Stimulated activated CD8-positive, alpha-beta memory T cell treated with anti-CD3 and anti-CD28 coated beads, Interleukin-7, amount 100 ng/mL, for 48 hours (primary cell): ENCODE measurements at places on chromosomes 4 and X.

DNA sequence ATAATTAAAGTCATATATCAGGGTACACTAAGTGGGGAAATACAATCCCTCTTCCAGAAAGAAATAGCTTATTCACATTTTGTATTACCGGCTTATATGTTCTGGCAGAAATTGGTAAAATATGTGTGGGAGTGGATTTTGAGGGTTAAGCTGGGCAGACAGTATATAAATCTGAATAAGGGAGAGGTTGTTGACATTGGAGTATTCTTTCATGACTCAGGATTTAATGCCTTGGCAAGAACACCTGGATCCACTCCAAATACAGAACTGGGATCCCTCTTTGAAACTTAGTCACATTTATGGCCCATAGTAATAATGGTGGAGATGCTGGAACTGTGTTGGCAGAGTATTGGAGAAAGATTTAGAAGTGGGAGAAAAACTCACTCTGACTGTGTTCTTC lies 54.3 kb upstream of the TET2 start:
- DNase-seq = no peak

DNA sequence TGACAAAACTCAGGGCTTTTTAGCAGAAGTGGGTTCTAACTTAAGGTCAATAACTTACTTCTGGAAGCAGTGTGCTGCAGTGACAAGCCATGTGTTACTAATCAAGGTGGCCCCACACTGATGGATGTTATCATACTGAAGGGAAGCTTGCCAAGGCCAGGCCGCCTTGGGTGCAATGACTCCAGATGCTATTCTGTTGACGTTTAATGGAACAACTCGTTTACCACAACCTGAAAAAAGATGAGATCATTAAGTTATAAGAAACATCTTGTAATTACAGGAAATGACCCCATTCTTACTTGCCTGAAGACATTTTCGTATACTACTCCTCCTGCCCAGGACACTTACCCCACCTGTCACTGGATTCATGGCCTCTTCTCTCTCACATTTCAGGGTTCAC lies 38.9 kb upstream of the TMPRSS11D start:
- no peak for DNase-seq

GRCh38 chr4:76383001-76383400 lies 37.9 kb downstream of the CCDC158 start:
- DNase-seq = no peak

- peak; percentile 20 for DNase-seq
Observed at GRCh38 chr4:107736924-107737448, 17.0 kb upstream of the PAPSS1 start.

GRCh38 chr4:47651231-47651630 lies 166.2 kb downstream of the ATP10D start:
- no peak for DNase-seq

GRCh38 chr4:168569931-168570276 lies 73.1 kb downstream of the PALLD start:
- DNase-seq = no peak

GRCh38 chrX:72078411-72078810 lies 53.3 kb downstream of the RTL5 start:
- no peak for DNase-seq

GRCh38 chrX:109830704-109831206 lies 97.7 kb upstream of the ACSL4 start:
- DNase-seq = no peak

DNA sequence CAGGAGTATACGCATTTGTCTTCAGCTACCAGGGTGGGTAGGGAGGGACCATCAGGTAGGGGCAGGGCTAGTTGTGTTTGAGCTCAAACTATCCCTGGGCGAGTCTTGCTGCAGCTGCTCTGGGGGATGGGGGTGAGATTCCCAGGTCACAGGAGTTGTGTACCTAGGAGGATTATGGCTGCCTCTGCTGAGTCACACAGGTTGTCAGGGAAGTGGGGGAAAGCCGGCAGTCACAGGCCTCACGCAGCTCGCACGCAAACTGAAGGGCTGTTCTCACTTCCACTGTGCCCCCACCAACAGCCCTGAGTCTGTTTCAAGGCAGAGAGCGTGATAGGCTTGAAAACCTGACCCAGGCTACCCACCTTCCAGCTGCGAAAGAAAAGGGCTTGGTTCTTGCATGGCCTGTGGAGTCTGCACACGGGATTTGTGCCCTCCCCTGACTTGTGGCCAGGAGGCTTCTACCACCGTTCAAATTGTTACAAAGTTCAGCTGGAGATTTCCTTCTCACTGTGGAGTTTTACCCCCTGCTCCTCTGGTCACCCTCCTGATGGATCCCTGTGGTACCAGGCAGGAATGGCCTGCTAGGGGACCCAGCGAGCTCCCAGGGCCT lies 63.8 kb downstream of the ARFIP1 start:
- no peak for DNase-seq

GRCh38 chrX:39998636-39999406 lies 98.9 kb downstream of the BCOR start:
- no peak for DNase-seq

GRCh38 chr4:128813965-128814364 lies 4.5 kb downstream of the JADE1 start:
- no peak for DNase-seq

DNA sequence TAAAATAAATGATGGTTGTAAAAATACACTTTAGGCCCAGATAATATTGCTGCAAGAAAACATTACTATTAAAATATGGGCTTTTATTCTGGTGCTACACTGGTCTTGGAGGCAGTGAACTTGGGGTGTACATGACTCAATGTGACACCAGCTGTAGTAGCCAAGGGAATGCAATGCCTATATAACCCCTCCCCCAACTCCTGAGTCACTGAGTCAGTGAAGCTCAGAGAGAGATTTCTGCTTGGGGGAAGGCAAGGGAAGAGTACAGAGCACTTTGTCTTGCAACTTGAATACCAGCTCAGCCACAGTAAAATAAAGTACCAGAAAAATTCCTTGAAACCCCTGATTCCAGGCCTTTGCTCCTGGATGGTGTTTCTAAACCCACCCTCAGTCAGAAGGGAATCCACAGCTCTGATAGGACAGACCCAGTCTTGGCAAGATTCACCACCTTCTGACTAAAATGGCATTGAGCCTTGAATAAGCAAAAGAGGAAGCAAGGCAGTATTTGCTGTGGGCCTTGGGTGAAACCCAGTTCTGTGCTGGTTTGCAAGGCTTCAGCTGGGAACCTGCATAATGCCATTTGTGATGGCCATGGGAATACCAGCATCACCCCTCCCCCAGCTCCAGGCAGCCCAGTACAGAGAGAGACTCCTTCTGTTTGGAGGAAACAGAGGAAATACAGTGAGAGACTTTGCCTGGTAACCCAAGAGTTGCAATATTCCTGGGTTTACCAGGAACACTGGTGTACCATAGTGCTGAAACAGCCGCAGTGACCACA lies 209.9 kb downstream of the IQCM start:
- no peak for DNase-seq

DNA sequence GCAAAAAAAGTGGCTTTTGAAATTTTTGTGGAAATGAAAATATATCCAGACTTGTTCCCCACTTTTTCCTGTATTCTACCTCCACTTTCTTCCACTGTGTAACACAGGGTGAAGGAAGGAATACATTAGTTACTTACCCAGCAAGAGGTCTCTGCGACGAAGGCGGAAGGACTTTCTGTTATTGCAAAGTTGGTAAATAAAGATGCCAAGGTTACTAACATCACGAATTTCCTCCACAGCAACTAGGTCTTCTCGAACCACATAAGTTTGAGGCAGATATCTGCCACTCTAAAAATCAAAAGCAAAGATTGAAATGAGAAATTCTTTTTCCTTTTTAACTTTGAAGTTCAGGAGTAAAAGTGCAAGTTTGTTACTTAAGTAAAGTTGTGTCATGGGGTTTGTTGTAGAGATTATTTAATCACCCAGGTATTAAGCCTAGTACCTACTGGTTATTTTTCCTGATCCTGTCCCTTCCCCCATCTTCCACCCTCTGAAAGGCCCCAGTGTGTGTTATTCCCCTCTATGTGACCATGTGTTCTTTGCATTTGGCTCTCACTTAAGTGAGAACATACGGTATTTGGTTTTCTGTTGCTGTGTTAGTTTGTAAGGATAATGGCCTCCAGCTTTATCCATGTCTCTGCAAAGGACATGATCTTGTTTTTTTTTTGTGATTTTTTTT lies 5.8 kb downstream of the ITM2A start:
- no peak for DNase-seq

GRCh38 chr4:174999407-174999806 lies 81.2 kb downstream of the ADAM29 start:
- DNase-seq = no peak

DNA sequence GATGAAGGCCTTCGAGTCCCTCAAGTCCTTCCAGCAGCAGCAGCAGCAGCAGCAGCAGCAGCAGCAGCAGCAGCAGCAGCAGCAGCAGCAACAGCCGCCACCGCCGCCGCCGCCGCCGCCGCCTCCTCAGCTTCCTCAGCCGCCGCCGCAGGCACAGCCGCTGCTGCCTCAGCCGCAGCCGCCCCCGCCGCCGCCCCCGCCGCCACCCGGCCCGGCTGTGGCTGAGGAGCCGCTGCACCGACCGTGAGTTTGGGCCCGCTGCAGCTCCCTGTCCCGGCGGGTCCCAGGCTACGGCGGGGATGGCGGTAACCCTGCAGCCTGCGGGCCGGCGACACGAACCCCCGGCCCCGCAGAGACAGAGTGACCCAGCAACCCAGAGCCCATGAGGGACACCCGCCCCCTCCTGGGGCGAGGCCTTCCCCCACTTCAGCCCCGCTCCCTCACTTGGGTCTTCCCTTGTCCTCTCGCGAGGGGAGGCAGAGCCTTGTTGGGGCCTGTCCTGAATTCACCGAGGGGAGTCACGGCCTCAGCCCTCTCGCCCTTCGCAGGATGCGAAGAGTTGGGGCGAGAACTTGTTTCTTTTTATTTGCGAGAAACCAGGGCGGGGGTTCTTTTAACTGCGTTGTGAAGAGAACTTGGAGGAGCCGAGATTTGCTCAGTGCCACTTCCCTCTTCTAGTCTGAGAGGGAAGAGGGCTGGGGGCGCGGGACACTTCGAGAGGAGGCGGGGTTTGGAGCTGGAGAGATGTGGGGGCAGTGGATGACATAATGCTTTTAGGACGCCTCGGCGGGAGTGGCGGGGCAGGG lies 568 bp downstream of the HTT start:
- peak; percentile 63 for DNase-seq

DNA sequence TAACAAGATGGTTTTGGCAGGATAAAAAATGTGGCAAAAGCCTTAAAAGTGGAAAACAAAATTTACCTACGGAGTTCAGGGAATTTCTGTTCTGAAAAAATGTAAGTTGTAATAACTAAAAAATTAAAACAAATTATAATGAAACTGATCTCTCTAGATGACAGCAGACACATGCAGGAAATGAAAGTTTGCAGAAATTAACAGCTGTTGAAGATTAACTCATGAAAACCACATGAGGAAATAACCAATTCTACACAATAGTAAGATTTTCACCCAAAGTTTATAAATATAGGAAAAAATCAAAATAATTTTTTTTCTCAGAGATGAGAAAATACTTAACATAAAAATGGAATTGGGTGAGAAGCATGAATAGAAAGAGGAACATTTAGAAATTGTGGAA lies 47.5 kb upstream of the UGT2B15 start:
- no peak for DNase-seq

- no peak for DNase-seq
Observed at GRCh38 chrX:111507933-111508332, 3.5 kb upstream of the SERTM2 start.

DNA sequence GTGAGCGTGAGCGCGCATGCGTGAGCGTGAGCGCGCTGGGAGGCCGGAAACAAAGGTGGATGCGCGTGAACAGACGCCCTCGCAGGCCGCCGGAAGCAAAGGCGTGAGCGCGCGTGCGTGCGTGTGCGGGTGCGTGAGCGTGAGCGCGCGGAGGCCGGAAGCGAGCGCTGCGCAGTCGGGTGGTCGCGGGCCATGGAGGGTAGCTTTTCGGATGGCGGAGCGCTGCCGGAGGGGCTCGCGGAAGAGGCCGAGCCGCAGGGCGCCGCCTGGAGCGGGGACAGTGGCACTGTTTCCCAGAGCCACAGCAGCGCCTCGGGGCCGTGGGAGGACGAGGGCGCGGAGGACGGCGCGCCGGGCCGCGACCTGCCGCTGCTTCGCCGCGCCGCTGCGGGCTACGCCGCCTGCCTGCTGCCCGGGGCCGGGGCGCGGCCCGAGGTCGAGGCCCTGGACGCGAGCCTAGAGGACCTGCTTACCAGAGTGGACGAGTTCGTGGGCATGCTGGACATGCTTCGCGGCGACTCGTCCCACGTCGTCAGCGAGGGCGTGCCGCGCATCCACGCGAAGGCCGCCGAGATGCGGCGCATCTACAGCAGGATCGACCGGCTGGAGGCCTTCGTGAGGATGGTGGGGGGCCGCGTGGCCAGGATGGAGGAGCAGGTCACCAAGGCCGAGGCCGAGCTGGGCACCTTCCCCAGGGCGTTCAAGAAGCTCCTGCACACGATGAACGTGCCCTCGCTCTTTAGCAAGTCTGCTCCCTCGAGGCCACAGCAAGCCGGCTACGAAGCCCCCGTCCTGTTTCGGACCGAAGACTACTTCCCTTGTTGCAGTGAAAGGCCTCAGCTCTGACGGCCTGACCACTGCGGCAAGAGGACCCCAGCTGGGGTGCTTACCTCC lies at the start of gene BLOC1S4:
Gene BLOC1S4 (plus strand): TSS at position 157 of the 894 bp plus-strand sequence. CDS start 36 bp downstream, at position 193.
- DNase-seq = peak; percentile 82

DNA sequence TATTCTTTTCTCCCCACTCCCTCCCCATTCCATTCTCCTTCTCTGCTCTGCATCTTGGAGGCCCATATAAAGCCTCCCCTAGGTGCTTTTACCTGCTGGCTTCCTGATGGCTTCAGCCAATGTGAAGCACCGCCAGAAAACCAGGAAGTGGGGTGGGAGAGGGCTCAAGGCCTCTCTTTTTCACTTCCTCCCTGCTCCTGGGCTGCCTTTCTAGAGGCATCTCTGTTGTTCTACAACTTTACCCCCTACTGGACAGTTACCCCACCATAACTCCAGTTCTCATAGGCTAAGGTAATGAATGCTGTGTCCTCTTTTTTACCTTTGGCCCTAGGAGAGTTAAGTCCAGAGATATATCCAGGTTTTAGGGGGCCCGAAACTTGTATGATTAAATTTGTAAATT lies 62.4 kb upstream of the PPARGC1A start:
- DNase-seq = no peak

DNA sequence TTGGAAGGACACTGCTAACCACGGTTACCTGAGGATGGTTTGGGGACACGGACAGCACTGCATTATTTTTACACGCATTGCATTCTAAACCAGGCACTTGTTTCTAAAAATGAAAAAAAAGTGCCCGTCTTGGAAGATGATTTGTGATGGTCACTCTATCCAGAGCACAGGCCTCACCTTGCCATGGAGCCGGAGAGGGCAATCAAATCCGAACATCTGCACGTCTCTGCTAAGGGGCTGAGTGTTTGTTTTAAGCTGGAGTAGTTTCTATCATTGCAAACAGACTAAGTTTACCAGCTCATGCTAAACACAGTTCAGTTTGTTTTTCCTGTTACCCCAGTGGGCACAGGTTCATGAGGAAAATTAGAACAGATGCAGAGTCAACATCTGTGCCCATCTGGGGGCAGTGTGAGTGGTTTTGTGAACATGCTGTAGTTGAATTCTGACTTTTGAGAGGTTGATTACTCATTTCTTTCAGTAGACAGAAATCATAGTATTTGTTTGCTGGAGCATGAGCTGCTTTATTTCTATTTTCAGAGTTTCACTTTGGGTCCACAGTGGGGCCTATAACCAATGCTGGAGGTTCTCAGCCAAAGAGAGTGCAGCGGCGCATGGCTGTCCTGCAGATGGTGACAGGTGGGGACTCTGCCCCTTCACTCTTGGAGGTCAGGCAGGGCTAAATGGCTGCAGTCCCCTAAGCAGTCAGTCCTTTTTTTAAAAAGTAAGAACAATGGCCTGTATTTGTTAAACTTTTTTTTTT lies 65.4 kb upstream of the ENPP6 start:
- no peak for DNase-seq

- DNase-seq = no peak
Observed at GRCh38 chr4:2219233-2219760, 22.6 kb downstream of the HAUS3 start.
